GM19239 (cell line): ENCODE measurements at places on chromosomes 11 and 22.

DNA sequence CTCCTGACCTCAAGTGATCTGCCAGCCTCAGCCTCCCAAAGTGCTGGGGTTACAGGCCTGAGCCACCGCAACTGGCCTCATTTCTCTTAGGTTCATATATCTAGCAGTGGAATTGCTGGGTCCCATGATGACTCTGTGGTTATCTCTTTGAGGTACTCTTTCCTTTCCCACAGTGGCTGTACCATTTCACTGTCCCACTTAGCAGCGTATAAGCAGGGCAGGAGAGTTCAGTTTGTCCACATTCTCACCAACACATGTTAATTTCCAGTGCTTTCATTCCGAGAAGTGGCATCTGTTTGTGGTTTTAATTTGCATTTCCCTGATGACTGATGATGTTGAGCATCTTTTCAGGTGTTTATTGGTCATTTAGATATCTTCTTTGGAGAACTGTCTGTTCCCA, 16.4 kb downstream of the PRR5 start:
- DNase-seq, result no peak

DNA sequence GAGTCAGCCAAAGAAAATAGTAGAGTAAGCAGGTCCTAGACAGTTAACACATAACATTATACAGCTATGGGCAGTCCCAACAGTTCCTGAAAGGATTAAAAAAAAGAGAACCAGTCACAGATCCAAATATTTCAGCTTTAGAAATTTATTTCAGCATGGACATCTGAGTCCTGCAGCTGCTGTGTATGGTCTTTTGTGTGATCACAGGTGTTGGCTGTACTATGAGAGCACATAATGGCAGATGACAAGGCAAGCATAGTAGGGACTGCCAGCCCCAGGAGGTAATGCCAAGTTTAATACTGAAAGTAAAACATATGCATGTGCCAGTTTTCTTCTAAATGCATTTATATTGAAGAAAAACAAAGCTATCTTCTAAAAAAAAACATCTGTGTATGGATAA, 158.1 kb downstream of the GRIA4 start:
- no peak for DNase-seq

DNA sequence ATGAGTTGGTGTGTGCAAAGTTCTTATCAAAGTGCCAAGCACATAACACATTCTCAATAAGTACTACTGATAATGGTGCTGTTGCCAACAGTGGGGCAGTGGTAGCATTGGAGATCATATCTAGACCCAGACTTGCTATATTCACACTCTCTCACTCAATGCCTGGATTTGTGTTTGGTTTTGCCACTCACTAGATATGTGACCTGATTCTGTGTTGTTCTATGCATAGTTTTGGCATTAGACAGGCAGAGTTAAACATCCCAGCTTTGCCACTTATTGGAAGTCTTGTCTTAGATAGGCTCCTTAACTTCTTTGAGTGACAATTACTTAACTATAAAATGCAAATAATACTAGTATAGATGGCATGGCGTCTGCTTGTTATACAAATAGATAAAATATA, 642.6 kb upstream of the CCDC179 start:
- no peak for DNase-seq

GRCh38 chr22:44842417-44842816, 90.0 kb downstream of the ARHGAP8 start:
- DNase-seq, result no peak

DNA sequence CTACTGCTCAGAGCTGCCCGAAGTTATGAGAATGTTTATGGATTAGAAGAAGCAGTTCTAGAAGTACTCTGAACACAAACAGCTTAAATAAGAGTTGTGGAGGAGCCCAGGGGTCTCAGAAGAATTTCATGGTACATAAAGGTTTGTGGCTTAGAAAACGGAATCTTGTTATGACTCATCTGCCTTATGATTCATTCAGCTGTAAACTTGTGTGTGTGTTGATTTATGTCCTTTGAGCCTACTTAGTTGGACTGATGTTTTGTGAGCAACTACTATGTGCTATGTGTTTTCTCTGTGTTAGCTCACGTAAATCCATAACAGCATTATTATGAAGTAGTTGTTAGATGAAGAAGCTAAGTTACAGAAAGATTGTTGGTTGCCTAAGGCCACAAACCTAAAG, 203.7 kb downstream of the PGR start:
- DNase-seq, result no peak

DNA sequence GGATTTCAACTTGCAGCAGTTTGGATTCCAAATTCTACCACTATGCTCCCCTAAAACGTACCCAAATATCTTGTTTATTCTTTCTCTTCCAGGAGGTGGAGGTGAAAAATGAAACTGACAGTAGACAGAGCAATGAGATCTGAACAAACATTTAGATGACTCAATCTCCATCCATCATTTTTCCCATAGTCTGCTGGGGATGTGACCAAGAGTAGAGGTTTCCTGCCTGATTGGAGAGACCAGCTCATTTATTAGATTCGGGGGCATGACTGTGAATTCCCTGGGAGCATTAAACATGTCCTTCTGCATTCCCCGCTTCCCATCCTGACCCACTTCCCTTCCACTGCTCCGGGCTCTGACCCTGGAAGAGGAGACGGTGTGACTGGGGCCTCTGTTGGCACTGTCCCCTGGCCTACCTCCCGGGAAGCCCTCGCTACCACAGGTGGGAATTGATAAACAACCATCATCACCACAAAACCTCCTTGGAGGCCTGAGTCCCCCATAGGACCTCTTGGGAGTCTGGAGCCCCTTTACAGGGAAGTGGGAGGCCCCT, 20.3 kb downstream of the DKK3 start:
- no peak for DNase-seq

GRCh38 chr11:587546-587945, 11.3 kb downstream of the PHRF1 start:
- DNase-seq, result no peak

DNA sequence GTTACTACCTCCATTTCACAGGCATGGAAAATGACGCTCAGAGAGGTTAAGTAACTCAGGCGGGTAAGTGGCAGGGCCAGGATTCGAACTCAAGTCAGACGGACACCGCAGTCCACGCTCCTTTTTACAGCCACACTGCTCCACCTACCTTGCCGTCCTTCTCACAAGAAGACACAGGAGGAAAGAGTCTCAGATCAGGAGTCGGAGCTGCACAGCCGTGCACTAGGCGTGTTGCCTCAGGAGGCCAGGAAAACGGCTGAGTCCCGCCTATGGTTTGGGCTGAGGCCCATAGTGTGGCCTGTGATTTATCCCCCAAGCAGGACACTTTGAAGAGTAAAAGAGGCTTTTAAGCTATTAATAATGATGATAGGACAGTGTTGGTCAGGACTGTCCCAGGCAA, 44.7 kb upstream of the CD5 start:
- no peak for DNase-seq

GRCh38 chr11:77819921-77820564, 479 bp downstream of the RSF1 start:
- no peak for DNase-seq
